Fibroblast of lung (primary cell): ENCODE measurements at places on chromosomes 1 and 21. TPM values are rescaled to one million over a fixed set of nuclear protein-coding genes. Genes with fewer than 3 reads are reported as not detected.

DNA sequence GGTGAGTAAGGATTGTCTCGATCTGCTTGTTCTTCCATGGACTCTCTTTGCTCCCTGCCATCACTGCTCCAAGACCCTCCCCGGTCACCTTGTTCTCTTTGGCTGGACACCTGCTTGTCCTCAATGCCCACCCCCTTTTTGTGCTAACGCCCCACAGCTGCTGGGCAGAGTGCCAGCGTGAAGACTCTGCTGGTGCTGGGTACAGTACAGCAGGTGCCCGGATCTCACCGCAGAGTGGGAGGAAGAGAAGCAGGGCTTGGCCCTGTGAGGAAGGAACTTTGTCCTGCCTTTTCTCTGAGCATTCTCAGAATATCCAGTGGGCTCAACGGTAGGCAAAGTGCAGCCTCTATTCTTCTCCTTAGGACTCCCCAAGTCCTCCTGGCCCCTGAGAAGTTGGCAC, 90.1 kb downstream of the PLXNA2 start:
- no peak for DNase-seq

GRCh38 chr1:46581681-46582455, 22.2 kb downstream of the MKNK1 start:
- no peak for DNase-seq

DNA sequence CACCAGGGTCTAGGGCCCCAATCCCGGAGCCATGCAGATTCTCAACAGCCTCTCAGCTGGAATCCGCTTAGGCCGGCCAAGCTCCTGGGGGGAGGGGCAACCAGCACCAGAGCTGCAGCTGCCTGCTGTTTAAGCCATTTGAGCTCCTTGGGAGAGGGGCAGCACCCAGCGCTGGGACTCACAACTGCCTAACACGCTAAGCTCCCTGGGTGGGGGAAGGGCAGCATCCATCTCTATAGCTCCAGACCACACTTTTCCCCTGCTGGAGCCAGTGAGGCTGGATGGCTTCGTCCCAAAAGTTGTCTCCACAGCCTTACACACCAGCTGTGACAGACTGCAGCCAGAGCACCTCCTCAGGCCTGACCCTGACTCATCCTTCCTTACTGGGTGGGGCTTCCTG, 6.9 kb upstream of the PTGFR start:
- peak; percentile 19 for DNase-seq

MX2 gene
- total RNA-seq: 3.6 and 5.4 TPM in 2 replicates

RIIAD1 gene
- total RNA-seq: not detected in 2 replicates

KIAA1614 gene
- total RNA-seq: 7.7 and 8.1 TPM in 2 replicates

- no peak for DNase-seq
These were observed 72.0 kb upstream of the IRF2BP2 start for GRCh38 chr1:234681990-234682389.

DNA sequence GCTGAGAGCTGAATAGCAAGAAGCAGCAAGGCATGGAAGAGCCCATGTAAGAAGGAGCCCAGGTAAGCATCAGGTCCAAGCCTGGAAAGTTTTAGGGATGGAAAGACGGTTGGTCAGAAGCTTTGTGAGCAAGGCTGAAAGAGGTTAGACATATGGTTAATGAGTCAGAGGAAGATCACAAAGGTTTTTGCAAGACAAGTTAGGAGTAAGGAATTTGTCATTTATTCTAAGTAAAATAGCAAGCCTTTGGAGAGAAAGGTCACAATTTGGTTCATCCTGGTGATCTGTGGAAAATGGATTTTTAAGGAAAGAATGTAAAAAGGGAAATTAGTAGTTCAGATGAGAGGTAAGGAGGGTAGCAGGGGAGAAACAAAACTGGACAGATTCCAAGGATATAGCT, 106.7 kb downstream of the DPYD start:
- no peak for DNase-seq

KRTAP20-4 gene
- total RNA-seq: not detected in 2 replicates

LRRIQ3 gene
- 1.0 and 1.3 TPM in 2 replicates for total RNA-seq

ATP5IF1 gene
- total RNA-seq: 100 and 146 TPM in 2 replicates

GRCh38 chr21:33552093-33552998, 9.5 kb downstream of the SON start:
- DNase-seq: no peak

GRCh38 chr1:56191369-56191768, 388.0 kb downstream of the PLPP3 start:
- no peak for DNase-seq

GBP6 gene
- total RNA-seq: under 0.01 TPM in 1 of 2 replicates, not detected in the other

DNA sequence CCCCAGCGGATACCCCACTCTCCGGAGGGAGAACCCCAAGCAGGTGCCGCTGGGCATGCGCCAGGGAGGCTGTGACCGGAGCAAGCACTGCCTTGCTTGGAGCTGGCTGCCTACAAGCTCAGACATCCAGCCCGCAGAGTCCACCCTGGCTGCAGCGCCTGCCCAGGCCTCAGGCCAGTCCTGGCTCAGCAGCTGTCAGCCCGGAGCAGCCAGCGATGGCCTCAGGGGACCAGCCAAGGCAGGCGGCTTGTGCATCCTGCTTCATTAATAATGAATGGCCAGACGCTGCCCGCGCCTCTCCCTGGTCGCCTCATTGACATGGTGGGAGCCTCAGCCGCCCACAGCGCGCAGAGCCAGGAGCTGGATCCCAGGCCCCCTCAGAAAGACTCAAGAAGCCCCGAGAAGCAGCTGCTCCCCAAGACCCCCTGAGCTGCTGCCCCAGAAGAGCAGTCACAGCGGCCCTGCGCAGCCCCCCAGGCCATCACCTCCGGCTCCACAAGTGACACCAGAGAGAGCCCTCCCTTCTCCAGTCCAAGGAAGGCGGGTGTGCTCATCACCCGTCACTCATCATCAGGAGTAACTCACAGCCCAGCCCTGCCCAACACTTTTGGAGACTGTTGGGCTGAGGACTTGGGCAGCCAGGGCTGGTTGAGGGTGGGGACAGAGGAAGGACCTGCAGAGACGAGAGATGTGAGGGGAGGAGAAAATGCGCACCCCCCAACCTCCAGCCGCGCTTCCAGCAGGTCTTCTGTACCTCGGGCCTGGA, 19.6 kb downstream of the KCNAB2 start:
- no peak for DNase-seq

MEGF6 gene
- total RNA-seq: 8.0 and 11.6 TPM in 2 replicates

HFM1 gene
- total RNA-seq: 0.83 and 1.8 TPM in 2 replicates

- peak; percentile 91 for DNase-seq
These were observed 26.2 kb upstream of the EPHA2 start for GRCh38 chr1:16181887-16182719.

- DNase-seq: no peak
These were observed 56.5 kb downstream of the EPRS1 start for GRCh38 chr1:219989766-219990165.

- DNase-seq: no peak
These were observed 2.2 kb upstream of the HUNK start for GRCh38 chr21:31870472-31871193.

DNA sequence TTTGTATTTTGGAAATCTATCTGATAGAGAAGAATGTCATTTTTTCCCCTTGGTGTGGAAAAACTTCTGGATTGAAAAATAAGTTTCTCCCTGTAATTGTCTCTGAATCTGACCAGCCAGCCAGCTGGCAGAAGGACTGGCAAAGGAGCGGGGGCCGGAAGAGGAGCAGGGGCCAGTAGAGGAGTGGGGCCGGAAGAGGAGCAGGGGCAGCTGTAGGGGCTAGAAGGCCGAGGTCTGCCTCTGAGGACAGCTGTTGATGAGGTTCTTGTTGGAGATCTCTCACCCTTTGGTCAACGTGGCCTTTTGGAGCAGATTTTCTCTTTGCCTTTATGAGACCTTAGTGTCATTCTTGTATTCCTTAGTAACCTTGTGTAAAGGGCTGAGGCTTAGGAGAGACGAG, 121.8 kb downstream of the GALNT2 start:
- DNase-seq: no peak

SPRR2B gene
- total RNA-seq: not detected in 2 replicates

GRCh38 chr21:38911484-38912101, 105.9 kb downstream of the ETS2 start:
- no peak for DNase-seq

PEAR1 gene
- 2.3 and 2.6 TPM in 2 replicates for total RNA-seq

GRCh38 chr1:204080163-204080903, 7.4 kb downstream of the SOX13 start:
- peak; percentile 83 for DNase-seq

DNA sequence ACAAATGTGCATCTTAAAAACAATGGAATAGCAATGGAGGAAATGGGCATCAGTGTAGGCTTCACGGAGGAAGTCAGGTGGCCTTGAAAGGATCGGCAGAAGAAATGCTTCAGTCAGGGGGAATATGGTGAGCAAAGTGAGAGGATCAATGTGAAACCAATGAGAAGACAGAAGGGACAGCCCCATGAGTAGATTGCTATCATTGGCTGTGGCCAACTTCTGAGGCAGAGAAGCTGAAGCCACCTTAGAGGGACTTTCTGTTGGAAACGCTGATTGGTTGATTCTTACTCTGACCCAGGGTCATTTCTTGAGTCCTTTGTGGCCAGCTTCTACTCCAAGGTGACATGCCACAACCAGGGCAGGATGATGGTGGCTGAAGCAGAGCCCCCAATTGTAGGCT, 130.7 kb upstream of the ZNF648 start:
- no peak for DNase-seq

GRCh38 chr1:239008568-239008967, 377.8 kb upstream of the CHRM3 start:
- DNase-seq: no peak

SUSD4 gene
- under 0.01 TPM in 1 of 2 replicates, not detected in the other for total RNA-seq

- DNase-seq: peak; percentile 81
These were observed 41.2 kb upstream of the CYYR1 start for GRCh38 chr21:26614251-26614650.

VCAM1 gene
- 14.9 and 21.8 TPM in 2 replicates for total RNA-seq

DNA sequence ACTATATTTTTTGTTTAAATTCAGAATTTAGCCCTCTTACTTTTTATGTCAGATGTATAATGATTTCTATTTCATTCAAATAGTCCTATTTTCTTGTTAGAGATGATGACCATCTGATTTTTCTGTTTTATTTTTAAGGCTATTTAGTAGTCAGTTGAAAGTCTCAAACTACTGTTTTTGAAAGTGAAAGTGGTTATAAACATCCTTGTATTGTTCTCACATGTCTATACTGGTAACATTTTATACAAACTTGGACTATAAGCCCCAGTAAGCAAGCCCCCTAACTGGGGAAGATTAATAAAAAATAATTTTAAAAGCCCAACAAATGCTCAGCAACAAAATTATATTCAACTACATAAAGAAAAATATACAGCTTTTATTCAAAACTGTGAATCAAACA, 271.3 kb upstream of the RGS18 start:
- no peak for DNase-seq

DNA sequence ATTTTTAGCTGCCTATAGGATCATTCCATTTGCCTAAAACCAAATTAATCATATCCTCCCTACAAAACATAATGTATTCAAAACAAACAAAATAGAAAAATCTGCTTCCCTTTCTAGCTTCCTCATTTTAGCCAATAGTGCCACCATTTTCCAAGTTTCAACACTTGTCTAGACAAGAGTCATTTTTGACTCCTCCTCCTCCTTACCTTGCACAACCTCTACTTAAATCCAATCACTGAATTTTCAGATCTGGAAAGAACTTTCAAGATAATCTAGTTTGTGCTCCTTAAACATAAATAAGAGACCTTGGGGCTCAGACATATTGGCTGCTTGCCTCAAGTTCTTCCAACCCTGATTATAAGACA, 7.4 kb downstream of the STX6 start:
- DNase-seq: no peak

DNA sequence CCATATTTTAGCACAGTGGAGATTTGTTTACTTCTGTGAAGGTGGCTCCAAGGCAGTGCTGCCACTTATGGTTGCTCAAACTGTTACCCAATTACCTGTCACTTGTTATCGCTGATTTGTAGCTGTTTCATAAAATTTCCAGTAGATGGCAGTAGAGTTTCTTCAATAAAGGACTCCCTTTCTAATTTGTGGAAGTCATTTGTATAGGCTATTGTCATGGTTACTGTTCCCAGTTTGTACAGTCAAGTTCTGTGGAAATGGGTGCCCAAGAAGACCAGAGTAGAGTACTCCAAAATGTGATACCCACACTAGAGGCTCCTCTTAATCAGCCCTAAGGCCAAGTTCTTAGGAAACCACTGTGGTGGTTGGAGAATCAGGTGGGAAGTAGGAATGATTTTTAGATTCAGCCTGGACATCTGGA, 186.1 kb downstream of the CLEC20A start:
- DNase-seq: peak; percentile 74

DNA sequence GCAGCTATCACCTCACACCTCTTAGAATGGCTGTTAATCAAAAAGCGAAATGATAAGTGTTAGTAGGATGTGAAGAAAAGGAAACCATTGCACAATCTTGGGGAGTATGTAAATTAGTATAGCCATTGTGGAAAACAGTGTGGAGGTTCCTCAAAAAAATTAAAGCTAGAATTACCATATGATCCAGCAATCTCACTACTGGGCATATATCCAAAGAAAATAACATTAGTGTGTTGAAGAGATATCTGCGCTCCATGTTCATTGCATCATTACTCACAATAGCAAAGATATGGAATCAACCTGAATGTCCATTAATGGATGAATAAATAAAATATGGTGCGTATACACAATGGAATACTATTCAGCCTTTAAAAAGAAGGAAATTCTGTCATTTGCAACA, 68.9 kb downstream of the SNRPE start:
- DNase-seq: peak; percentile 64

DNA sequence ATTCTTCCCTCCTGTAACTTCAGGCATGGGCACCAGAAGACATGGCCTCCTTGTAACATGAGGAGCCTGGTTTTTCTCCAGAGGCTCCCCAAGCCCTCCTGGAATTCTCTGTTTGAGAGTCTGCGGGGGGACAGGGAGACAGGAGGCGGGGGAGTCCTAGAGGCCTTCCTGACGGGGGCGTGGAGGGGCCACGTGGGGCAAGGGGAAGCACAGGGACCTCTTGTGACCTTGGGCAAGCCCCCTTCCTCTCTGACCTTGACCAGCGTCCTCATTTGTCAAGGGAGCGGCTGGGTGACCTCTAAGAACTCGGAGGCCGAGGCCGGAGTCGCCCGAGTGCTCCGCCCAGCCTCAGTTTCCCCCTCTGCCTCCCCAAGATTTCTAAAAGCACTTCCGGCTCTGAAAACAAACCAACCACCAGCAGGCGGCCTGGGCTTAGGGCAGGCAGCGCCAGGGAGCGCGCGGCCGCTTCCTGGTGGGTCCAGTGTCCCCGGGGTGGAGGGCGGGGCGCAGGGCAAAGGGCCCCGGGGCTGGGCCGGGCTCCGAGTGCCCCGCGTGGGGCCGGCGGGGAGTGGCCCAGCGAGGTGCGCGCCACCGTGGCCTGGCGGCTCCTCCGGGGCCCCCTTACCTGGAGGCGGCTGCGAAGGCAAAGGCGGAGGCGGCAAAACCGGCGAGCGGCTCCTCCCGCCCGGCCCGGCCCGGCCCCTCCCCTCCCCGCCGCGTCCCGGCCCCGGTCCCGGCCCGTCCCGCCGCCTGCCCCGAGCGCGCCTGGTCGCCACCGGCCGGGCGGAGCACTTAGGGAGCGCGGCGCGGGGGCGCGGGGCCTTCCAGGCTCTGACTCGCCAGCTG, at the start of gene TMCO4:
TMCO4 (minus strand) TSS at position 687 of the 846 bp plus-strand sequence. CDS start 19,158 bp downstream, outside the sequence.
- DNase-seq: peak; percentile 41

- no peak for DNase-seq
These were observed 20.1 kb downstream of the CASZ1 start for GRCh38 chr1:10776190-10776905.
